Activated T-cell treated with anti-CD3 and anti-CD28 coated beads, Interleukin-2, amount 50 U/mL, for 4 hours (primary cell): ENCODE measurements at places on chromosomes 4 and X. TPM values are rescaled to one million over a fixed set of nuclear protein-coding genes. Genes with fewer than 3 reads are reported as not detected.

- no peak for DNase-seq
Measured at GRCh38 chr4:15766821-15767220, 11.3 kb upstream of the CD38 start.

DNA sequence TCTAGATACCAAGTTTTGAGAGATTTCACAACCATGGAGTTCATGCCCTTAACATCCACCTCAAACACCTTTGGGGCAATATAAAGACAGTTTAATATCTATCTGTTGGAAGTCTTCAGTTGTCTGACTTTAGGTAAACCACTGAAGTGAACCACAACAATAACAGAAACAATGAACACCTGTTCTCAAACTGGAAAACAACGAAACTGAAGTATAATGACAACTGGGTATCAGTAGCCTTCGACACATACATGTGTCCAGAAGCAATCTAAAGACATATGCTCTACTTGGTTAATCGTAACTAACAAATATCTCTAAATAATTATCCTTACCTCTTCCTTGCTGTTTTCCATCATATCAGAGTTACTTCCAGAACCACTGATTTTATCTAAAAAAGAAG is 87.8 kb downstream of the ATRX start:
- no peak for DNase-seq

DNA sequence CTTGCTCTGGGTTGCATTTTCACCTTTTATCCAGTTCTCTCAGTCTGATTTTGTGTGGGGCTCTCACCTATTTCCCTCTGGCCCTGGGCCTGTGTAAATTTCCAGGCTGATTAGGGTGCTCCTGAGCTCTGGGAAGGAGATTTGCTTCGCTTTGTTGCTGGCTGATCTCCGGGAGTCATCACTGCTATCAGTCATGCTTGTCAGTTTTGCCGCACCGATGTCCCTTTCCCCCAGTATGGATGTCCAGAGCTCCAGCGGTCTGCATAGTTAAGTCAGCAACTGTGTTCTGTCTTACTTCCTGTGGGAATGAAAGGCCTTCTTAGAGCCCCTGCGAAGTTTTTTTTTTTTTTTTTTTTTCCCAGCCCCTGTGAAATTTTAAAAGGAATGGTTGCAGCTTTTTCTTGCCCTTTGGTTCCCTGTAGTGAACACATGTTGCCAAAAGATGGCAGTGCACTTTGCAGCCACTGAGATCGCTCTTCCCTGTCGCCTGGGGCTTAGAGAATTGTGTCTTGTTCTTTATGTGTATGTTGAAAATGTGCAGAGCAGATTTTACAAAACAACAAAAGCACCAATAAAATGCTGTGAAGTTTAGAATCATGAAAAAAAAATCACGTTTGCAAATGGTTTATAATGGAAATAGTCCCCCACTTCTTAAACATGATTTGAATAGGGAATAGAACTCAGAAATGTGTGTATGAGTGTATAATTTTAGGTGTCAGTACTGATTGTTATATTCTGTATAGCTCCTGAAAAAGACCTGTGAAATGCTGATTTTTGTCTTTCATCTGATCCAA is 109.1 kb upstream of the SLC4A4 start:
- DNase-seq, result no peak

DNA sequence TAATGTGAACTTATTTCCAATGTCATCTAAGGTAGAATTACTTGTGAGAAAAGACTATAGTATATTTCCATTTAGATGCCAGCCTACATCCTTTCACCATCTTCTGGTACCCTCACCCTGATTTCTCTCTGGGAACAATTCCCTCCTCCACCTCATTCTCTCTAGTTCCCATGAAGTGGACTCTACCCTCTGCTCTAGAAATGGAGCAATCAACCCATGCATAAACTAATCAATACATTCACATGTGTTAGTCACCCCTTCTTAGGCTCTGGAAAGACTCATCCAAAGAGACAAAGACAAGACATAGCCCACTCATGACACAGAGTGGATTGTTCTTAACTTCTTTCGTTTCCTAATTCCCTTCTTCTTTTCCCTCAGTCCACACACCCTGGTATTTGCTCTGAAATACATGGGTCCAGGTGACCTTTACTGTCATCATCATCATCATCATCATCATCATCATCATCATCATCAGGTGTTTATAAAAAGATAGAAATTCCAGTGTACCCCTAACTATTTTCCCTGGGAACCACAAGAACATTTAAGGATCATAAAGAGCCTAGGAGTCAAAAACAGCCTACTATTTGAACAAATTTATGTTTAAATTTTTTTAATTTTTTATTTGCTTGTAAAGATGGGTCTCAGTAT is 298.9 kb upstream of the GALNT7 start:
- DNase-seq, result no peak

- DNase-seq, result no peak
Measured at GRCh38 chr4:82994834-82995233, 15.8 kb downstream of the LIN54 start.

DNA sequence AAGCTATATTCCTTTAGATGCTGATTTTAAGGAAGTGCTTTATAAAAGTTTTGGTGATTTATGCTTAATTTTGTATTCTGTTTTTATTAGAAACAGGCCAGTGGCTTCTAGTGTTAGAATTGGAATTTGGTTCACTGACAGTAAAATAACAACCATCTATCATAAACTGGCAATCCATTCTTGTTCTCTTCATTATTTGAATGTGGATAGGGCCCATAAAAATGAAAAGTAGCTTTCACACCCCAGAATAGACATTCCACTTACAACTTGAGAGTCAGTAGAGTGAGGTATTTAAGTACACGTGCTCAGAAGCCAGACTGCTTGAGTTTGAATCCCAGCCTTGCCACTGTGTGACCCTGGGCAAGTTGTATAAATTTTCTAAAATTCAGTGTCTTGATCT is 232.4 kb upstream of the CTSO start:
- no peak for DNase-seq

DNA sequence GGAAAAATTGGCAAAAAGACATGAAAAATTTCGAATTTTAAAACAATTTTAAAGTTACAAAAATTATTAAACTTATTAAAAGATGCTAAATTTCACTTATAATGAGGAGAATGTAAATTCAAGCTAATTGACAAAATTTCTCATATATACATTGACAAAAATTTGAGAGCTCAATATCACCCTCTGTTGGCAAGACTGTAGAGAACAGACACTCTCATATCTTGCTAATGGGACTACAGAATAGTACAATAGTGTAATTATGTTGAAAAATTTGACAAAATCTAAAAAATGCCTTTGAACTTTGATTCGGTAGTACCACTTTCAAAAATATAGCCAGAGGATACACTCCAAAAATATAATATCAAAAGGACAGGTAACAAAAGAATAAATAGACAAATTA is 29.8 kb downstream of the DCAF8L2 start:
- DNase-seq, result no peak

DNA sequence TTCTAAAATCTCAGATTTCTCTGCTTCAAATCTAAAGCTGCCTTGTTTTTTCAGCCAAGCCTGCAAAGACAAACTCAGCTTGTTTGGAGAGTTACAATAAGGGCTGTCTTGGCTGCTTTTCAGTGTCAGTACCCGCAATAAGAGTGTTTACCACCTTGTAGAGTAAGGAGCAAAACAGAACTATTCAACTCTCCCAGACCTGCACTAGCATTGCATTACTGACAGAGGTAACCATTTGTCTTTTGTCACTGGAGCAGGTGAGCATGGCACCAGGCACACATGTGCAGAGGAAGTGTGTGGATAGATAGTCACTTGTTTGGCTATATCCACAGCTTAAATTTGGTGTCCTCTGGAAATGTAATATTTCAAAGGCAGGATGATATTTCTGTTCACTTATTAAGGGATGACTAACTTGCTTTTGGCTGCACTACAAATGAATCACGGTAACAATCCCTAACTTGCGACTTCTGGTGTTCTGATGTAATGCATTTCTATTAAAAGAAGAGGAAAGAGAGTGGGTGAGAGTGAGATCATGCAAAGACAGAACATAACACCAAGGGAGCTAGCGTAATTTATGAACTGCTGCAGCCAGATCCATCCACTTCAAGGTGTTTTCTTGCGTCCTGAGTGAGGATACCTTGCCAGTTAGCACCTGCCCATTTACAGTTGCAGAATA is 38.6 kb downstream of the PTCHD1 start:
- DNase-seq, result no peak

The C4orf50 gene
- 0.11 TPM for total RNA-seq

The TCEAL9 gene
- total RNA-seq, result 2.6 TPM

The TRIM60 gene
- not detected for total RNA-seq
